Left cardiac atrium (tissue), 4 donors: ENCODE measurements at places on chromosomes 3 and 15.

DNA sequence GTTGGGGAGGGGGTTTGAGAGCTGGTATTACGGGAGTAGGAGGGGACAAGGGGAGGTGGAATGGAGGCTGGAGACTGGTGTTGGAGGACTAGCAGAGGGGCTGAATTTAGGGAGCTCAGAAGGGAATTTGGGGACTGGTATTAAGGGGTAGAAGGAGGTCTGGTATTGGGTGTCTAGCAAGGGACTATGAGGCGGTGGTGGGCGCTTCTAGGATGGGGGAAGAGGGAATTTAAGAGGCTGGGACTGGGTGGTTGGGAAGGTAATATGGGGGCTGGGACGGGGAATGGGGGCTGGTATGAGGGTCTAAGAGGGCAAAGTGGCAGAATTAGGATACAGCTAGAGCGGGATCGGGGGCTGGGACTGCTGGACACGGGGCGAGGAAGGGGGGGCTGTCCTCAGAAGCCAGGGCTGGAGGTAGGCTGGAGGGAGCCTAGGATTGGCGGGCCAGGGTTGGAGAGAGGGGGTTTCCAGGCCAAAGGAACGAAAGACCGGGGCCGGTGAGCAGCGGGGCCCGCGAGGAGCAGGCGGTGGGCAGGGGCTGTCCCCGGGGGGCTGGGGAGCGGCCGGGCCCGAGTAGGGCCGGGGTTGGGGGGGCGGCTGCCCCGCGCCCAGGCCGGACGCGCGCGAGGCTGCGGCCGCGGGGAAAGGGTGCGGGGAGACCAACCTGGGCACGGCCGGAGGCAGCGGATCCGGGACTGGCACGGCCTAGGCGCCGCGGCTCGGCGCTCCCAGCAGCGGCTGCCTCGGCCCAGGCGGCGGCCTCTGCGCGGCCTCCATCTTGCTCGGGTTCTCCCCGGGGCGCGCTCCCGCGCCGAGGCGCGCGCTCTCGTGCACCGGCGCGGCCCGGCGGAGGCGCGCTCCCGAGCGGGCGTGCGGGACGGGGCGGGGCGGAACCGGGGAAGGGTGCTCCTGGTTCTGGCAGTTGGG lies at the start of gene LHFPL4:
LHFPL4 (minus strand) TSS at position 802 of the 927 bp plus-strand sequence. CDS start 1,143 bp downstream, outside the sequence.
- DNase-seq = no peak

DNA sequence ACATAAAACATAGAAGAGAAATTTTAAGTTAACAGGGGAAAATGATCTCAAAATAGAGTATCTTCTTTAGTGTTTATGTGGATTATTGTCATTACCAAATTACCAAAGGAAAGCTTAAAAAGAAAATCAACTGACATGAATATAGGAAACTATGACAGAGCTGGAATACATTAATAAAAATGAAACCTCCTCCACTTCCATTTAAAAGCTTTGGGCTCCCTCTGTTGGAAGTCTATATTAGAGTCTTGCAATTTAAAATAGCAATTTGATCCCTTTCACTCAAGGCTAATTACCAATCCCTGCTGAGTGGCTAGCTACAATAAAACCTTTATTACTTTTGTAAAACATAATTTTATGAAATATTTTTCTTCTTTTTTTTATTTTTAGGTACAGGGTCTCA lies 61.4 kb upstream of the IMPG2 start:
- DNase-seq = no peak

DNA sequence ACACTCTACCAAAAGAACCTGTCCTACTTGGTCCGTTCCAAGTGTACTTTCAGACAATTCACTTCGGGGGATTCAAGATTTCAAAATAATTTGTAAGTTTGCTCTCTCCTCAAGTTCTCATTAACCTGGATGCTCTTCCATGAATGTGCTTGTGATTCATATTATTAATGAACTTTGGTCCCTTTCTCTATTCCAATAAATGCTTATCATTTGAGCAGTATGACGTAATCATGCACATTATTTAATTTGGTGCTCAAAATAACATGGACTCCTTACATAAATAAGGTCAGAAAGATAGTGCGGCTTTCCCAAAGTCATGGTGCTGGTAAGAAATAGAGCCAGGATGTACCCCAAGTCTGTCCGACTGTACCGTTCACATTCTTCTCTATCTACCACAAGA lies 323.2 kb upstream of the SLCO3A1 start:
- no peak for DNase-seq

DNA sequence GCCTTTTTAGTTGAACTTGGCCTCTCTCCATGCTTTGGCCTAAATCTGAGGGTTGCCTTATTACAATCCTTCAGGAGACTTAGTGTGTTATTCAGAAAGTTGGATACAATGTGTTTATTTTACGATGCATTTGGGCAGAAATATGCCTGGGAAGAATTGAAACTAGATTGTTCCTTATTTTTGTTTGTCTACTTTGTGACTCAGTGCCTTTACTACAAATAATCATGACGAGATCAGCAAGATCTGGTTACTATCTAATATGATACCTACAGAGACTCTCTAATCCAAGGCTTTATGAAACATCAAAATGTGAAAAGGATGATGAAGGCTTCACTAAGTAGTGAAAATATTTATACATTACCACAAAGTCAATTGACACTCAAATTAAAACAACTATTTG lies 82.2 kb downstream of the RBMS3 start:
- DNase-seq = no peak

DNA sequence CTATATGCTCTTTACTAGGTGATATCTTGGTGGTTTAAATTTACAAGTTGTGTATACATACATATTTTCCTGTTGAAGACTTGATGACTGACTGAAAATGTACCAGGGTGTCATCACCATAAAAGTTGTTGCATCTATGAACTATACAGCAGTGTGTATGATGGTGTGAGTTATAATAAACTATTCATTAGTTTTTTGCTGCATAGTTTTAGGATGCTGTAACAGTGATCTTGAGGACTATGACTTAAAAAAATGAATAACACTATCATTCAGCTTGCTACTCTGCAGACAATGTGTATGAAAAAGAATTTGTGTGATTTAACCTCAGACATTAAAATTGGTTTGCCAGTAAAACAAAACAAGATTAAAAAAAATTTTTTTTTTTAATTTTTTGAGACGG lies 49.0 kb downstream of the UBE2E2 start:
- no peak for DNase-seq

DNA sequence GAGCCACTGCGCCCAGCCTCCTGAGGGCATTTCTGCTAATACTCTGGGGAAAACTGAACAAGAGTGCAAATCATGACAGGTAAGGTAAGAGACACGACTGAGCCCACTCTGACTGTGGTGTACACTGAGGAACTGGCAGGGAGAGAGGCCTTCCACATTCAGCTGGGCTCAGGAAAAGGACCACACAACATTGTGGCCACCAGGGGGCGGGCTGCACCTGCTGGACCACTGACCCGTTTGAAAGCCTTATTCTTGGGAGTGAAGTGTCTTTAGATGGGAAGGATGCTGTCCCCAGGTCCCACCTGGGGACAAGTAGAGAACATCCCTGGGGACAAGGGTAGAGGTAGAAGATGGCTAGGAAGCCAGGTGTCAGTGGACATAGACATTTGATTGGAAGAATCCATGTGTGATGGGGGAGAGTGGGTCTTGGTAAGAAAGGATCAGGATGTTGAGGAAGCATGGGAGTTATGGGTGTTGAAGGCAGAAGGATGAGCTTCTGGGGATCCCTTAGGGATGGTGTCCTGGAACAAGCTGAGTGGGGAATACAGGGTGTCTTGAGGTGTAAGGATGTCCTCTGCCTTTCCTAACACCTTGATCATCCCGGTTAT lies 6.2 kb upstream of the CTDSPL start:
- peak; percentile 89 for DNase-seq

GRCh38 chr3:133874344-133874743 lies 21.3 kb downstream of the RAB6B start:
- DNase-seq = no peak

DNA sequence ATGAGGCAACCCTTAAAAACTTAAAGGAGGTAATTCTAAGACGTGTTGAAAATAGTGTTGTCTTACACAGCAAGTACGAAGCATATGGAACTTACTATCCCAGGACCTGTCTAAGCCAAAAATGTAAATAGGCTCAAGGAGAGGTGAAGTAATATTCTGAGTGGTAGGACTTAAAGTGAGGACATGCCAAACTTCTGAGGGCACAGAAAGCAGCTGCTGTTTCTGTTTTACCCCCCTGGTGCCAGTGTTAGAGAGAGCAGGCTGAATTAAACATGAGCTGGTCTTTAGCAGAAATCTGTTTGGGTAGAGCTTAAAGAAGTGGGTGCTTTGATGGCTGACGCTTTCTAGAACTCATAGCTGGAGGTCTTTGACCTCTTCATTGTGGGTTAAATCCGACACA lies 149.7 kb upstream of the NPHP3 start:
- no peak for DNase-seq

DNA sequence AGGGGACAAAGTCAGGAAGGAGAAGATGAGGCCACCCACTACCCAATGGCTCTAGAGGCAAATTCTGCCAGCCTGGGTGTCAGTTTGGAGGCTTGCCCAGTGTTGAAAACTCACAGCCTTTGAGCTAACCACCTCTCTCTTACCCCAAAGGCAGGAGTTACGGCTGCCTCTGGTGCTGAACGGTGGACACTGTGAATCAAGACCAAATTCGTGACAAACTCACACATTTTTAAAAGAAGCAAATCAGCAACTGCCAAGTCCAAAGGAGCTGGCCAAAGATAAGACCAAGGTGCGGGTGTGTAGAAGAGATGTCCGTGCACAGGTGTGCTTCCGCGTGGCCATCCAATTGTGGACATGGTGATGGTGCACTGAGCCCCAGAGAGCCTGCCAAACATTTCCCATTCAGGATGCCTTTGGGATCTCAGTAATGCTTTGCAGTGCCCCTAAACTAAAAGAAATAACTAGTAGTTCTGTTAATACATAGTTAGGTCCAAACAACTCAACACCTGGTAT lies 74.6 kb downstream of the FAM174B start:
- DNase-seq = no peak

GRCh38 chr3:5891711-5892110 lies 704.2 kb downstream of the EDEM1 start:
- DNase-seq = no peak

- no peak for DNase-seq
Measured at GRCh38 chr15:66369773-66370651, 13.5 kb upstream of the TIPIN start.

- no peak for DNase-seq
Measured at GRCh38 chr15:48437178-48437577, 105.9 kb downstream of the DUT start.

DNA sequence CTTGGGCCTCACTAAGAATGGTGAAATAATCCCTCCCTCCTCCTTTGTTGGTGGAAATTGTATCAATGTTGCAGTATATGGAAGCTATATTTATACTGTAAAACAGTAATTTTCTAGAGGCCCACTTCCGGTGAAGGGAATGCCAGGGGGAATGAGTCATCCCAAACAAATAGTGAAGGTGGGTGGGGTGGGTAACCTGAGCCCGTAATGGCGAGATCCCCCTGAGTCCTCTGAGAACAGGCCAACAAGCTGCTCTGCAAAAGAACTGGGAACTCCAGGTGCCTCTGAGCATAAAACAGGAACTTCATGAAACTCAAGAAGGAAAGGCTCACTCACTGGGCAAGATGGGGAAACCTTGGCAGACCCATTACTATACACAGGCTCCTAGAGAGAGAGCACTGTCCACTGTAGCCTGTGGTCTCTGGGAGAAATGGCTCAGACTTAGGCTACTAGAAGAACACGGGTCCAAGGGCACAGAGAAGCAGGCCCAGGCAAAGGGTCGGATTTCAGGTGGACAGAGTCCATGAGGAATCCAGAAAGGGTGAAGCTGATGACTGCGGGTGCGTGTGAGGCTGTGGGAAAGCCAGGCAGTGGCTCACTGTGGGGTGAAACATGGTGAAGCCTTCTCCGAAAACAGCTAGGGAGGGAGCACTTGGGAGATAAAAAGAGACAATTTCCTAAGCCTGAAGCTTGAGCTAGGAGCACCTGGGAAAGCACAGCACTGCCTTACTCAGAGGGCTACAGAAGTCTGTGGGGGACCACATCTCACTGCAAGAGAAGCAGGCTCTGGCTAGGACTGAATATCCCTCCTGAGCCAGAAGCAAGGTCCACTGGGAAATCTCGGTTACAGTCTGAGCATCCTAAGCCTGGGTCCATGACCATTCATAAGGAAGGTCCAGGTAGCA lies 19.8 kb downstream of the LARP6 start:
- DNase-seq = no peak

- no peak for DNase-seq
Measured at GRCh38 chr3:44055951-44056350, 185.7 kb upstream of the TOPAZ1 start.

GRCh38 chr3:127992127-127992526 lies 60.1 kb upstream of the SEC61A1 start:
- DNase-seq = no peak

- no peak for DNase-seq
Measured at GRCh38 chr3:111668888-111669488, 73.8 kb upstream of the ZBED2 start.

DNA sequence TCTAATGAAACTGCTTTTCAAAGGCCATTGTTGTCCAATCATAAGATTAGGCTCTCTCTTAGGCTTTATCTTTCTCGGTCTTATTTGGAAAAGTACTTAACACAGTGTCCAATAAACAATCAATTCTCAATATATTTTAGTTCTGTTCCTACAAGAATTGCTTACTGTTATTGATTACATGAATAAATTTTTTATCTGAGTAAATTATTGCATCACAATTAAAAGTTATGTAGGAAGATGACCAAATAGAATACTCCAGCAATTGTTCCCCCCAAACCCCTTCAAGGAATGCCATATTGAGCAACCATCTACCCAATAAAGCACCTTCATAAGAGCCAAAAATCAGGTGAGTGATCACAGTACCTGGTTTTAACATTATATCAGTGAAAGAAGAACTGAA lies 55.0 kb upstream of the RFX7 start:
- DNase-seq = no peak

- no peak for DNase-seq
Measured at GRCh38 chr3:157572559-157573270, 69.5 kb upstream of the VEPH1 start.

DNA sequence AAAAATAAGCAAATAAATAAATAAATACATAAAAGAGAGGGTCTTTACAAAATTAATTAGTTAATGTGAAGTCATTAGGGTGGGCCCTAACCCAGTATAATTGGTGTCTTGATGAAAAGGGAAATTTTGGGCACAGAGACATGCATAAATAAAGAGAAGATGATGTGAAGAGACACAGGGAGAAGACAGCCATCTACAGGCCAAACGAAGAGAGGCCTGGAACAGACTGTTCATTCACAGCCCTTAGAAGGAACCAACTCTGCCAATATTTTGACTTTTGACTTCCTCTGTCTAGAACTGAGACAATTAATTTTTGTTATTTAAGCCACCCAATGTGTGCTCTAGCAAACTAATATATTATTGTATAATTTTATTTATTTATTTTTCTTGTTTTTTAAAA lies 29.6 kb upstream of the SELENOK start:
- no peak for DNase-seq

- DNase-seq = no peak
Measured at GRCh38 chr3:149080011-149080698, 6.2 kb downstream of the HLTF start.

- peak; percentile 71 for DNase-seq
Measured at GRCh38 chr15:63374686-63375520, 6.7 kb downstream of the CA12 start.

DNA sequence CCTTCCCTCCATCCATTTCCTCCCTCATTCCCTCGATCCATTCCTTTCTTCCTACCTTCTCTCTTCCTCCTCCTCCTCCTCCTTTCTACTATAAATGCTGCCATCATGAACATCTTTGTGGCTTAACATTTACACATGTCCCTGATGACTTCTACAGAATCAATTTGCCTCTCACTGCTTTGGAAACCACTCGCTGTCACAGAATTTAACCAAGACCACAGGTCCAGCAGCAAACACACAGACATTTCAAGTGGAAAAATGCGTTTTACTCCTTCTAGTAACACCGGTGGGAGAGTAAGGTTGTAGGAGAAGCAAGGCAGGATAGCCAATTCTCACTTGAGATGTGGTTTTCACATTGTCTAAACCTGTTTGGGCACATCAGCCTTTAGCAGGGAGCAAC lies 101.4 kb upstream of the LRIG1 start:
- no peak for DNase-seq
